ENCODE measurements at places on chromosomes 5 and 9.

- no peak for DNase-seq
Measured at GRCh38 chr5:101966476-101966875, 329.6 kb downstream of the SLCO4C1 start.

DNA sequence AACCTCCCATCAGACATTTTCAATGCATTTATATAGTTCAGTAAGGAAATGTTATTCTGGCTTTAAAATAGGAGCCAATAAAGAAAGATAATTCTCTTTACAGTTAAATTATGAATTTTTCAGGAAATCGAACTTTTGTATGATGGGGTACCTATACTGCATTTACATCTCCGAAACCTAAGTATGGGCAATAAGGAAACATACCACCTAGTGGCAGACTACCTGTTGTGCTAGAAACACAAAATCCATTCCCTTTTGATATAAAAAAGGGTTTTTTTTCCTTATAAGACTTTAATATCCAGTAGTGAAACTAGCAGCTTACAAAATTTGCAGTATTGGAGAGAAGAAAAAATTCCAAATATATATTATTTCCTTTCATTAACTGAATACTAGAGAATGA lies 21.3 kb upstream of the VLDLR start:
- no peak for DNase-seq

- no peak for DNase-seq
Measured at GRCh38 chr5:61148515-61148914, 13.8 kb downstream of the SMIM15 start.

GRCh38 chr5:91126448-91126847 lies 256.7 kb downstream of the ARRDC3 start:
- DNase-seq = no peak

DNA sequence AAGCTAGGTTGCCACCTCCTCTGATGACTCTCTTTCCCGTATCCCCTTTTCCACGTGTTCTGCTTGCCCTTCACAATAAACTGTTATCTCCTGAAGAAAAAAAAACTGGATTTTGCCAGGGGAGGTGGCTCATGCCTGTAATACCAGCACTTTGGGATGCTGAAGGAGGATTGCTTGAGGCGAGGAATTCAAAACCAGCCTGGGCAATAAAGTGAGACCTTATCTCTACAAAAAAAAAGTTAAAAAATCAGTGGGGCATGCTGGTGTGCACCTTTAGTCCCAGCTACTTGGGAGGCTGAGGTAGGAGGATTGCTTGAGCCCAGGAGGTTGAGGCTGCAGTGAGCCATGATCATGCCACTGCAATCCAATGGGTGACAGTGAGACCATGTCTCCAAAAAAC lies 81.7 kb upstream of the IL6ST start:
- no peak for DNase-seq

DNA sequence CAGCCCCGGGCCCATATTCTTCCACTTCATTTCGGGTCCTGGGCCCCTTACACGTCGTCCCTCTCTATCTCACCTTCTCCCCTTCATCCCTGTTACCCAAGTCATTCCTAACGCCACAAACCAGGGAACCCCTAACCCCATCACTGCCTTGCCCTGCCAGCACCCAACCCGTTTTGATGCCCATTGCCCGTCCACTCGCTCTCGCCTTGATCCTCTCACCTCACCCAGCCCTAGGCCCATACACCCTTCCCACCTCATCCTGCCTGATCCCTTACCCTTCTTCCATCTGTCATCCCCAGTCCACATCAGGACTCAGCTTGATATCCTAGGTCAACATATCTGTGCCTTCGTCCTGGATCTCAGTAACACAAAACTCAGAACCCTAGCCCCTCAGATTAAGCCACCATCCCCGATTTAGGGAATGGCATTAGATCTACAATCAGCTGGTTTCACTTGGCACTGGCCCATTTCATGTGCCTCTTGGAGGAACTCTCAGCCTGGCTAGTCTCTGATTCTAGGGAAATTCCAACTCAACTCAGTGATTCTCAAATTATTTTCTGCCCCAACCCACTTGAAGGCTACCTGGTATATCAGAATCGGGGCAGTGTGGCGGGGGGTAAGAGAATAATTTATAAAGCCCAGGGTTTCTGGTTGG lies 489 bp downstream of the CHMP5 start:
- DNase-seq = no peak

DNA sequence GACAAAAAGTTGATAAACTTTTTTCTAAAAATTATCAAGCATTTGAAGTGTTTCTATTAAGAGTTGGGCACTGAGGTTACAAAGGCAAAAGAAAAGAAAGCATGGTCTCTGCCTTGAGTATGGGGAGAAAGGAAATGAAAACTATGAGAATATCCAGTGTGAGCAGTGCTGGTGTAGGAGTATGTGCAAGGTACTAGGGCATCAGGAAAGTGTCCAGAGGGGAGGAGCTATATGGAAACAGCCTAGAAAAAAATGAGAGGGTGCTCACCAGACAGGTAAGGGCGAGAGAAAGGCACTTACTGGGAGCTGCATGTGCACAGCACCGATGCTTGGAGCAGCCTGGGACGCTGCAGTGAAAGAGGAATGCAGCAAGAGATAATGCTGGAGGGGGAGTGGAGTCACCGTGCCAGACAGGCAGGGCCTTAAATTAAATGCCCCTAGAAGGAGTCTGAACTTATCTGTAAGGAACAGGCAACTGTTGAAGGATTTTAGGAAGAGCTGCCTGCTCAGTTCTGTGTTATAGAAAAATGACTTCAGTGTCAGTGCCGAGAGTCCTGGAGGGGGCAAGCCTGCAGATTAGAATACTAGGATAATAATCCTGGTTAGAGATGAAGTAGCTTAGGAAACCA lies 14.0 kb downstream of the MCC start:
- DNase-seq = no peak

DNA sequence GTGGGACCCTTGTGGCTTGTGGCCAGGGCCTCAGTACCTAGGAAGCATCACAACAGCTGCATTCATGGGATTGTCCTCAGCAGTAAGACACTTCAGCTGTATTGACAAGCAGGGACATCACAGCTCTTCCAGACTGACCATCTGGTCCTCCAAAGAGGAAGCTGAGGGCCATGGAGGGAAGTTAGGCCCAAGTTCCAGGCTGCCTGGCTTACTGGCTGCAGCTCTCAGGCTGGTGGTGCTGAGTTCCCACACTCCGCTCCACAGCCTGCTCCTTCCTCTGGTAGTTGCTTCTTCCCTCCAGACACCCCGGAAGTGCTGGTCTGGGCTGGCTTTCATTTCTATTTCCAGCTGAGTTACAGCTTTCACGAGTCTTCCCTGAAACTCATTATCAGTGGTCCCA lies 5.7 kb upstream of the STING1 start:
- DNase-seq = no peak

GRCh38 chr5:2125171-2125900 lies 242.6 kb upstream of the IRX4 start:
- DNase-seq = no peak

GRCh38 chr5:42666869-42667268 lies 89.7 kb upstream of the CCDC152 start:
- no peak for DNase-seq

GRCh38 chr5:146515473-146516150 lies 378 bp downstream of the GPR151 start:
- DNase-seq = no peak

GRCh38 chr5:150053713-150054392 lies 32.5 kb downstream of the CSF1R start:
- no peak for DNase-seq

DNA sequence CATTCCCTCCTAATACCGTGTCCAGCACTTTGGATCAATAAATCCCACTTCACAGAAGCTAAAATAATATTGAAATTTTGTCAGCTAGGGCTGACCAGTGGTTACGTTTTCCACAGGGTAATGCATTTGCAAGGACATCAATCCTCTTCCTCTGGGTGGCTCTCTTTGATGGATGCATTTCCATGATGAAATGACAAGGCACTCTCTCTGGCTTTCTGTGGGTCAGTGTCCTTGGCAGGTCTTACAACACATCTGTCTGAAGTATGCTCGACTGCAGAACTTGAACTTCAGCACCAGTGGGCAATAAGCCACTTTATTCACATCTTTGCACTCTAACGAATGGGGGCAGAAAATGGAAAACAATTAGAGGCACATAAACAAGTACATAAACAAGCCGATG lies 330.1 kb downstream of the ADAMTS6 start:
- DNase-seq = no peak

GRCh38 chr9:132813115-132813771 lies 64.8 kb downstream of the AK8 start:
- no peak for DNase-seq

DNA sequence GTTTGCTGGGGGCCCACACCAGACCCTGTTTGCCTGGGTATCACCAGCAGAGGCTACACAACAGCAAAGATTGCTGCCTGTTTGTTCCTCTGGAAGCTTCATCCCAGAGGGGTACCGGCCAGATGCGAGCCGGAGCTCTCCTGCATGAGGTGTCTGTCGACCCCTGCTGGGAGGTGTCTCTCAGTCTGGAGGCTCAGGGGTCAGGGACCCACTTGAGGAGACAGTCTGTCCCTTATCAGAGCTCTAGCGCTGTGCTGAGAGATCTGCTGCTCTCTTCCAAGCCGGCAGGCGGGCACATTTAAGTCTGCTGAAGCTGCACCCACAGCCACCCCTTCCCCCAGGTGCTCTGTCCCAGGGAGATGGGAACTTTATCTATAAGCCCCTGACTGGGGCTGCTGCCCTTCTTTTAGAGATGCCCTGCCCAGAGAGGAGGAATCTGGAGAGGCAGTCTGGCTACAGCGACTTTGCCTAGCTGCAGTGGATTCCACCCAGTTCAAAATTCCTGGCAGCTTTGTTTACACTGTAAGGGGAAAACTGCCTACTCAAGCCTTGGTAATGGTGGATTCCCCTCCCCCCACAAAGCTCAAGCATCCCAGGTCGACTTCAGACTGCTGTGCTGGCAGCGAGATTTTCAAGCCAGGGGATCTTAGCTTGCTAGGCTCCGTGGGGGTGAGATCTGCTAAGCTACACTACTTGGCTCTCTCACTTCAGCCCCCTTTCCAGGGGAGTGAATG lies 206.0 kb upstream of the TLX3 start:
- no peak for DNase-seq

DNA sequence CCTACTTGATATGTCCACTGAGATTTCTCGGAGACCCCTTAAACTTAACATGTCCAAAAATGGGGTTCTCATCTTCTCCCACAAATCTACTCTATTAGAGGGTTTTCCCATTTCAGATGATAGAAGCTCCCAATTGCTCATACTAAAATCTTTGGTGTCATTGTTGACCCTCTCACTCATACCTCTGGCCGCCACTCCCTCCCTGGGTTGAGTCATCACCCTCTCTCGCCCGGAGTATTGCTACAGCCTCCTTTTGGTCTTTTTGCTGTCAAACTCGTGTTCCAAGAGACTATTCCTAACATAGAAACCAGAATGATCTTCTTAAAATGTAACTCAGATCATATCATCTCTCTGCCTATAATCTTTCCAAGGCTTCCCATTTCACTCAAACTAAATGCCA lies 91.0 kb upstream of the GNAQ start:
- DNase-seq = no peak

- DNase-seq = no peak
Measured at GRCh38 chr5:144207875-144208444, 37.3 kb downstream of the KCTD16 start.

GRCh38 chr9:103681435-103681834 lies 412.7 kb upstream of the SMC2 start:
- no peak for DNase-seq

DNA sequence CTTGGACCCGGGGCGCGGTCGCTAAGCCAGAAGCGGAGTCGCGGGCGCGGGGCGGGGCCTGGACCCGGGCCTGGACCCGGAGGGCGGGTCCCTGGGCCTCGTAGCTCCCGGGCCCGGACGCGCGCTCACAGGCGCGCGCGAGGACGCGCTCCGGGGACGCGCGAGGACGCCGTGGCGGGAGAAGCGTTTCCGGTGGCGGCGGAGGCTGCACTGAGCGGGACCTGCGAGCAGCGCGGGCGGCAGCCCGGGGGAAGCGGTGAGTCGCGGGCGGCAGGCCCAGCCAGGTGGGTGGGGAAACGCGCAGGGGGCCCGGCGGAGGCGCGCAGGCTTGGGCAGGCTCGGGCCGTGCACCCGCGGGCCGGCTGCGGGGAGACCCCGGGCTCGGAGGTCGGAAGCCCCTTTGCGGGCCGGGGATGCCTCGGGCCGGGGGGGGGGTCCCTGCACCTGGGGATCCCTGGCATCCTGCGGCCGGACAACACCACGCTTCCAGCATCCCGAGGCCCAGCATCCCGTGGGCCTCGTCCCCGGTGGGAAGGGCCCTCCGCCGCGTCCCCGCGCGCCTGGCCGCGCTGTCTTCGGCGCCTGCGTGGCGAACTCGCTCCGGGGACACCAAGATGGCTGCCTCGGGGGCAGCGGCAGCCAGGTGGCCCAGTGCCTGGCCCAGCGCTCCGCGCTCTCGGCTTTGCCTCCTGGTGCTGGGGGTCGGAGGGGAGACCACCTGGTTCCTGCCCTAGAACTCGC lies at the start of gene SFXN1:
TSS of gene SFXN1 (plus strand) at position 177 of the 741 bp plus-strand sequence. CDS start 13,544 bp downstream, outside the sequence.
- peak; percentile 84 for DNase-seq

- no peak for DNase-seq
Measured at GRCh38 chr5:131096774-131097710, 68.0 kb downstream of the HINT1 start.

DNA sequence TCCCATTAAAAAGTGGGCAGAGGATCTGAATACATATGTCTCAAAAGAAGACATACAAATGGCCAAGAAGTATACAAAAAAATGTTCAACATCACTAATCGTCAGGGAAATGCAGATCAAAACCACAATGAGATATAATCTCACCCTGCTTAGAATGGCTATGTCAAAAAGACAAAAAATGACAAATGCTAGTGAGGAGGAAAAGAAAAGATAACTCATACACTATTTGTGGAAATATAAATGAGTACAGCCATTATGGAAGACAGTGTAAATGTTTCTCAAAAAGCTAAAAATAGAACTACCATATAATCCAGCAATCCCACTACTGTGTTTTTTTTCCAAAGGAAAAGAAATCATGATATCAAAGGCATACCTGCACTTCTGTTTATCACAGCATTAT lies 450.7 kb downstream of the EFNA5 start:
- DNase-seq = no peak

GRCh38 chr5:142014911-142015584 lies 2.2 kb upstream of the GNPDA1 start:
- DNase-seq = peak; percentile 83

- DNase-seq = peak; percentile 22
Measured at GRCh38 chr5:138605254-138605972, 30.2 kb upstream of the HSPA9 start.

GRCh38 chr9:33257276-33257675 lies 7.2 kb downstream of the BAG1 start:
- DNase-seq = no peak

DNA sequence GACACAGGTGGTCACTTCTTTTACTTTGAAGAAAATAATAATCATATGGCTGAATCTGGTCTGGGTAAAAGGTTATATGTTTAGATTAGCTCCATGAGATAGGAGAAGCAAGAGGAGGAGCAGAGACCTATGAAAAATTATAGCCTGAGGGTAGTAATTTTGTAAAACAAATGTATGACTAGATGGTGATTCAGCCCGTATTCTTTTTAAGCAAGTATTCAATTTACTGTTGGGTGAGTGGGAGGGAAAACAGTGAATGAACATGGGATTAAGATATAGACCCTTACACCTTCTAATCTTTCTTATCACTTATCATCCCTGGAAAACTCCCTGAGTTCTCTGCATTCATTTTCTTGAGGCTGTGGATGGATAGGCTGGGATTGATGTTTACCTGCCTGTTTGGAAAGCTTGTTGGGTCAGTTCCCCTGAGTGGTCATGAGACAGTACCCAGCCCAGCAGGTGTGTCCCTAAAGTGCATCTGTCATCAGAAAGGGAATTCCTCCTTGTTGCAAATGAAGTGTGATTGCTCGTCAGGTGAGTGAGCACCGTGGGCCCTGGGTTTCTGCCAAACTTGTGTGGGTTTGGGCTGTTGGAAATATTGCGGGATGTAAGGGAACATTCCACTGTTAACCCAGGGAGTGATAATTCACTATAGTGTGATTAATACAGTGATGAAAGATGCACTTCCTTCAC lies 101.2 kb upstream of the GDNF start:
- DNase-seq = no peak

Data from NAMALWA (cell line).